Upper lobe of left lung (tissue), 6 donors: ENCODE measurements at places on chromosomes 11 and 22. TPM values are rescaled to one million over a fixed set of nuclear protein-coding genes. Genes with fewer than 3 reads are reported as not detected.

The SCN3B gene
- 1.7 TPM for total RNA-seq

- H3K27me3 ChIP-seq: no peaks in the 10 kb centered on the region
- peaks cover 28% of the 10 kb centered on the region for H3K36me3 ChIP-seq
- H3K4me3 ChIP-seq: no peak overlapping the region
- H3K27ac ChIP-seq: peak overlapping the region; percentile 1
These were observed 4.9 kb downstream of the LTO1 start for GRCh38 chr11:69670158-69670845.

DNA sequence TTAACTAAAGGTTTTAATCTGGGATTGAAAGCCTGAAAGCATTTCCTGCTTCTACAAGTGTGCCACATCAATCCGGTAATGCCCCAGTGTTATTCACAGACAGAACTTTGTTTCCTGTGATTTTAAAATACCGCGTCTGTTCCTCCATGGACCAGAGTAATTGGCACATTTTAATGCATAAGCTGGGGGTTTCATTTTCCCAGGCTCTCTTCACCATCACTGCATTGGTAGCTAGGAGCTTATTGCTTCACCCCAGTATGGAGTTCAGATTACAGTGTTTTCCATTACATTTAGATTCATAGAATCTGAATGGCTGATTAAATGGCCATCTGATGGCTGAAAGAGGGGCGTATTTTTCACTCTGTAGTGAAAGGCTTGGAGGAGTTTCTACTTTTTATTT lies 25.7 kb upstream of the CRTAM start:
- no peak for DNase-seq
- no peak overlapping the region for H3K27ac ChIP-seq
- no peaks in the 10 kb centered on the region for H3K27me3 ChIP-seq

- no peaks in the 10 kb centered on the region for H3K36me3 ChIP-seq
- no peaks in the 10 kb centered on the region for H3K27me3 ChIP-seq
- H3K4me3 ChIP-seq: no peak overlapping the region
- no peak for DNase-seq
These were observed 252.0 kb downstream of the CTTN start for GRCh38 chr11:70650075-70650909.

The ART1 gene
- not detected for total RNA-seq

- H3K4me1 ChIP-seq: peaks cover 21% of the 10 kb centered on the region
- no peak overlapping the region for H3K4me3 ChIP-seq
- DNase-seq: no peak
- H3K27ac ChIP-seq: no peak overlapping the region
These were observed 14.4 kb upstream of the UCP3 start for GRCh38 chr11:74023276-74023675.

DNA sequence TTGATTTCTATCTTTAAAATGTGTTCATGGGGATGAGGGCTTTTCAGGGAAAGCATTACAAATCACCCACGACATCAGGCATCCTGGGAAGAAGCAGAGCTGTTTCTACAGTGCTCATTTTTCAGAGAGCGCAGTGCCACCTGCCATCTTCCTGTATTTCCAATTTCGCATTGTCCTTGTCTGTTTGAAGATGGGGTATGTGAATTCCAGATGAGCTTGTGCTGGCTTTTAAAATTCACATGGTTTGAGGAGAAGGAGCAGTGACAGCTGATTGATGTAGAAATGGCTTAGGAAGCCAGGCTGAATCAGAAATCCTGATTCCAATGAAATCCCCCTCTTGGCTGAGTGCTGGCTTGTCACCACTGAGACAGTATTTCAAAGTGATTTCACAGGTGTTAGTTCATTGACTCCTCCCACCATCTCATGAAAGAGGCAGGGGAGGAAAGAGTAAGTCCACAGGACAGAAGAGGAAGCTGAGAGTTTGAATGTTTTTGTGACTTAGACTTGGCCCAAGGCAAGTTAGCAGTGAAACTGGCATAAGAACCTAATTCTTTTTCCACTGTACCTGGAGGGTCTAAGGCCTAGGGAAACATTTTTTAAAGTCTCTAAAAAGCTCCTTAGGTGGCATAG lies 344.6 kb upstream of the C11orf87 start:
- H3K4me3 ChIP-seq: no peak overlapping the region
- DNase-seq: no peak
- H3K27ac ChIP-seq: no peak overlapping the region
- no peaks in the 10 kb centered on the region for H3K36me3 ChIP-seq

The DRAP1 gene
- total RNA-seq: 67.9 TPM

The CARD18 gene
- not detected for total RNA-seq

The MYEOV gene
- 0.98 TPM for total RNA-seq

The ANO9 gene
- 16.9 TPM for total RNA-seq

DNA sequence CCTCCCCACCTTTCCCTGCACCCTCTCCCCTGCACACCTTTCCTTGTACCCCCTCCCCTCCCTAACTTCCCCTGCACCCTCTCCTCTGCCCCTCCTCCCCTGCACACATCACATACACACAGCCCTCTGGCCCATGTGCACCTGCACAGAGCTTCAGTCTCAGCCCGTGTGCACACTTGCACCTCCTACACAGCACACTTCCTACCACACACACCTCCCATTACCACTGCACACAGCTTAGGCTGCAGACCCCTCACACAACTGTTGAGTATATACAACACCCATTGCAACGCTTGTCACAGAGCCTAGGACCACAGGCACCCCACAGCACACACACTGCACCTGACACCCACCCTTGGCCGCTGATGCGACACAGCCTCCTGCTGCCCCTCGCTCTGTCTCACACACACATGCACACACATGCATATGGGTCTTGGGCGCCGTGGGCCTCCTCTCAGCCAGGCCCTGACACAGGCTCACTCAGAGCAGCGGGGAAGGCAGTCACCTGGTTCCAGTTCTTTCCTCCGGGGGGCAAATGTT lies 411 bp downstream of the SIGIRR start:
- H3K4me3 ChIP-seq: peak overlapping the region; percentile 18
- H3K27me3 ChIP-seq: no peaks in the 10 kb centered on the region
- H3K27ac ChIP-seq: peak overlapping the region; percentile 70

- DNase-seq: no peak
- H3K4me1 ChIP-seq: no peaks in the 10 kb centered on the region
- H3K36me3 ChIP-seq: no peaks in the 10 kb centered on the region
- no peak overlapping the region for H3K4me3 ChIP-seq
- no peak overlapping the region for H3K27ac ChIP-seq
These were observed 116.4 kb downstream of the TYR start for GRCh38 chr11:89293965-89294679.

DNA sequence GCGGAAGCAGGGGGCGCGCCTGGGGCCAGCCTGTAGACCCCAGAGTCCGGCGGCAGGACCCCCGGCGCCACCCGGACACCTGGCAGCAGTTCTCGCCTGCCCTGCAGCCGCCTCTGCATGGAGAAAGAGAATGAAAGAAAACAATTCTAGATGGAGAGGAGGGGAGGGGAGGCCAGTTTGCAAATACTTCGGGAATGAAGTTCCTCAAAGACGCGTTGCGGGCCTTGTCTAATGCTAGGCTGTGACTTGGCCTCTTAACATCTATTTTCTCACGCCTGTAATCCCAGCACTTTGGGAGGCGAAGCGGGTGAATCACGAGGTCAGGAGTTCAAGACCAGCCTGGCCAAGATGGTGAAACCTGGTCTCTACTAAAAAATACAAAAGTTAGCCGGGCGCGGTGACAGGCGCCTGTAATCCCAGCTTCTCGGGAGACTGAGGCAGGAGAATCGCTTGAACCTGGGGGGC lies 2.1 kb upstream of the BARX2 start:
- H3K27ac ChIP-seq: no peak overlapping the region
- peaks cover 29% of the 10 kb centered on the region for H3K27me3 ChIP-seq
- H3K36me3 ChIP-seq: no peaks in the 10 kb centered on the region

DNA sequence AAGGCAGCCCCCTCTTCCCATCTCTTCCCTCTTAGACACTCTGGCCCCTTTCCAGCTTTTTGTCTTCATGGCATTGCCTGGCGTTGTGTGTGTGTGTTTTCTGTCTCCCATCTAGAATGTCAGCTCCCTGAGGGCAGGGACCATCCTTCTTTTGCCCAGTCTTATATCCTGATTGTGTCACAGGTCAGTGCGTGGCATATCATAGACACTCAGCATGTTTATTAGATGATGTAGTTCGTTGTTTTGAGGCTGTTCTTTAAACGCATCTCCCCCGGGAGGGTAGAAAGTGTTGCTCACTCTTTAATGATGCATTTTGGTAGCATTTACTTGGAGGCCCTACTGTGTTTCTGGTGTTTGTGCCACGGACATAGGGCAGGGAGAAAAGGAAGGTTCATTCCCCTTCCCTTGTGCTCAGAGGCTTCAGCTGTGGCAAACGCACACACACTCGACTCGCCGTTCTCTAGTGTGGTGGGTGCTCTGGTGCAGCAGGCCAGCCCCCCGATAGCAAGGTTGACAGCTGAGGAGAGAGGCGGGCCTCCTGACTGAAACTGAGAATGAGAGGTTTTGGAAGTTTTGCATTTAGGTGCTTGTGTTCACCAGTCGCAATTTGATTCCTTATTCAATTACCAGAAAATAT lies 60.2 kb downstream of the TNRC6B start:
- DNase-seq: no peak
- peaks cover 57% of the 10 kb centered on the region for H3K4me1 ChIP-seq
- no peaks in the 10 kb centered on the region for H3K36me3 ChIP-seq
- H3K27ac ChIP-seq: no peak overlapping the region

- H3K27ac ChIP-seq: no peak overlapping the region
- no peak for DNase-seq
- no peaks in the 10 kb centered on the region for H3K36me3 ChIP-seq
- H3K27me3 ChIP-seq: no peaks in the 10 kb centered on the region
These were observed 134.8 kb downstream of the EHF start for GRCh38 chr11:34755671-34756070.

- H3K27me3 ChIP-seq: no peaks in the 10 kb centered on the region
- no peak for DNase-seq
- H3K4me3 ChIP-seq: no peak overlapping the region
- H3K36me3 ChIP-seq: no peaks in the 10 kb centered on the region
- H3K4me1 ChIP-seq: no peaks in the 10 kb centered on the region
These were observed 512.8 kb downstream of the INSC start for GRCh38 chr11:15627560-15627959.

The SMTNL1 gene
- total RNA-seq: not detected

DNA sequence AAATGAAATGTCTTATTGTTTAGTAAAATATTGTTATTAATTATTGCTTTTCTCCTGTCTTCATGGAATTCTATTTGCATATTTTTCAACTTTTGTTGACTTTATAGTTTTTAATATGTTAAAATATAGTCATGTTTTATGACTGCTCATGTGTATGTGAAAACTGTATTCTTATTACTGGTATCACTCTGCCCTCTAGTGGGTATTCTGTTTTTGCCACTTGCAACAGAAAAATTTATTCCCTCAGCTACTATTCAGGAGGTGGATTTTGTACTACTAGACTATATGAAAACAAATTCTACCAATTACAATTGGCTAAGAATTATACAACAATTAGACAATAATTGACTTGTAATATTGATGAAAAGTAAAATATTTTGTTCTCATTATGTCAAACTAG lies 45.0 kb downstream of the OR4C6 start:
- no peak overlapping the region for H3K4me3 ChIP-seq
- H3K36me3 ChIP-seq: no peaks in the 10 kb centered on the region
- no peaks in the 10 kb centered on the region for H3K27me3 ChIP-seq
- no peak overlapping the region for H3K27ac ChIP-seq
- no peak for DNase-seq

DNA sequence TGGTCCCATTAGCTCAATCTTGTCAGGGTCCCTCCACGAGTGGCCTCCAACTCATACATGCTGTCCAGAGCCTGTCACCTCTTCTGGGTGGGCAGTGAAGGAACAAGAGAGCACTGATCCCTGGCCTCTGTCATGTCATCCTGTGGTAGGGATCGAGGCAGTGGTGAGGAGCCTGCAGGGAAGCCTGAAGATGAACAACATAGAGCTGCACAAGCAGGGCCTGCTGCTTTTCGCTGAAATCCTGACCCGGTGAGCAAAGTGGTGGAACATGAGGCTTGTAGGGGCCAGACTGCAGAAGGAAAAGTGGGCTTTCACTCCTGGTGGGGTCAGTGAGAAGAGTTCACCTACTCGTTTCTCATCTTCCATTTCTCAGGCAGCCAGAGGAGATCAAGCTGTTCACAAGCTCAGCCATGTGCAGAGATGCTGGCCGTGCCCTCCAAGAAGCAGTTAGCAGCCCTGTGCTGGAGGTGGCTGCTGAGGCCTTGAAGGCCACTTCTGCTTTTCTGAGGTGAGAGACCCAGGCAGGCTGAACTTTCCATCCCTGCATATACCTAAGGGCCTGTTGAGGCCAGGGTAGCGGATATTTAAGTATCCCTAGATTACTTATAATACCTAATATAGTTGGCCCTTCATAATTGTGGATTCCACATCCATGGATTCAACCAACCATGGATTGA lies 32.9 kb downstream of the MEI1 start:
- no peak overlapping the region for H3K27ac ChIP-seq
- H3K4me3 ChIP-seq: no peak overlapping the region
- DNase-seq: no peak
- H3K36me3 ChIP-seq: no peaks in the 10 kb centered on the region
- no peaks in the 10 kb centered on the region for H3K4me1 ChIP-seq
- no peaks in the 10 kb centered on the region for H3K27me3 ChIP-seq

GRCh38 chr22:39283322-39284141 lies 35.9 kb downstream of the RPL3 start:
- H3K27me3 ChIP-seq: no peaks in the 10 kb centered on the region
- DNase-seq: no peak
- peaks cover 41% of the 10 kb centered on the region for H3K4me1 ChIP-seq
- H3K4me3 ChIP-seq: no peak overlapping the region
- H3K27ac ChIP-seq: peak overlapping the region; percentile 86
- H3K36me3 ChIP-seq: no peaks in the 10 kb centered on the region

GRCh38 chr11:2293984-2294925 lies 7.5 kb downstream of the C11orf21 start:
- H3K4me3 ChIP-seq: no peak overlapping the region
- no peaks in the 10 kb centered on the region for H3K27me3 ChIP-seq
- H3K27ac ChIP-seq: no peak overlapping the region
- peaks cover 9% of the 10 kb centered on the region for H3K4me1 ChIP-seq
- no peaks in the 10 kb centered on the region for H3K36me3 ChIP-seq
- DNase-seq: peak; percentile 20

DNA sequence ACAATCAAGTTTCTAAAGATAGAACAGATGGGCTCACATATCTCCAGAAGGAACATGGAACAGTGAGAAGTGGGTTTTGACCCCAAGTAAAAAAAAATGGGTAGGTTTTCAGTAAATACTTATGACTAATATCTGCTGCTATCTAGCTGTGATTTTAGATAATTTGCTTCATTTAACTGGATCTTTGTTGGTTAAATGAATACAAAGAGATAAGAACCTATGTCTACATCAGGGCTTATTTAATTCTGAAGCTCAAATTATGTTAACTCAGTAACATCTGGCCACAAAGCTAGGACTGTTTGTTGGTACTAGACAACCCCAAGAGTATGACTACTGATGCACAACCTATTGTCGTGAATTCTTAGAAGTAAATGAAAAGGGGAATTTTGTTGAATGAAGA lies 144.4 kb upstream of the SESN3 start:
- H3K4me3 ChIP-seq: no peak overlapping the region
- no peak overlapping the region for H3K27ac ChIP-seq
- H3K27me3 ChIP-seq: no peaks in the 10 kb centered on the region
- no peaks in the 10 kb centered on the region for H3K4me1 ChIP-seq
- no peak for DNase-seq
- no peaks in the 10 kb centered on the region for H3K36me3 ChIP-seq
